GM23338 (cell line): ENCODE measurements at places on chromosomes 1 and 21. TPM values are rescaled to one million over a fixed set of nuclear protein-coding genes. Genes with fewer than 3 reads are reported as not detected.

Gene CCDC27
- total RNA-seq = 0.45 TPM in 1 of 2 replicates, not detected in the other

Gene SPRR2G
- not detected in 2 replicates for total RNA-seq

Gene NBPF10
- 0.31 and 0.38 TPM in 2 replicates for total RNA-seq

DNA sequence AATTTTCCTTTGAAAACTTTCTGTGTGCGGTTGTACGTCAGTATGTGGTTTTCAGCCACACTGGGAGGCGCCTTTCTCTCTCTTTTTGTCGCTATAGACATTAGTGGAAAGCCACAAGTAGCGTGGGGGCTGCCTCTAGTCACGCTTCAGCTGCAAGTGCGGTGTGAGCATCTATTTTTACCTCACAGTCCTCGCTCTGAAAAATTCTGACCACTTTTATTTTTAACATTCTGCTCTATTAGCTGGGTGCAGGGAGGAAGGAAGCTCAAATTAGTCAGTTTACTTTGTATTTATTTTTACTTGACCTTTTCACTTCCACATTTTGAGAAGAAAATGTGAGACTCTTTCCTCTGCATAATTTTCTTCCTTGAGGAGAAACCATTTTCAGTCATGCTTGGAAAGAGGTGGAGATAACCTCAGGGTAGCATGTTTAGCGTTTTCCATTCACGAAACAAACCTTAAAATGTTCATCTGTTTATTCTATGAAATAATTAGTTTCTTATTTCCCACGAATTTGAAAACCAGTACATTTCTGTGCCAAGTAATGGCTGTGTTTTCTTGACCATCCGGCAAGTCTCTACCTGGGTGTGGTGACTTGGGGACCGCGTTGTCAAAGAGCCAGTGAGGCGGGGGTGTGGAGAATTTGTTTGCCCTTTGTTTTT, 35.6 kb downstream of the ADARB1 start:
- no peaks in the 10 kb centered on the region for H3K27me3 ChIP-seq
- H3K4me3 ChIP-seq = no peak overlapping the region
- no peaks in the 10 kb centered on the region for H3K4me1 ChIP-seq
- H3K36me3 ChIP-seq = no peaks in the 10 kb centered on the region
- DNase-seq = no peak
- no peak overlapping the region; the same call in 1 of the 2 replicates for H3K27ac ChIP-seq

Gene LEPROT
- total RNA-seq = 22.9 and 26.7 TPM in 2 replicates

Gene ERICH3
- not detected in 2 replicates for total RNA-seq

Gene BARHL2
- total RNA-seq = not detected in 2 replicates
